ENCODE measurements at places on chromosomes 2 and 18.
A peak's percentile ranks its signal among the peaks of the same experiment; 100 is the strongest.

GRCh38 chr2:121243821-121244460, 41.1 kb downstream of the TFCP2L1 start:
- no peak for DNase-seq

DNA sequence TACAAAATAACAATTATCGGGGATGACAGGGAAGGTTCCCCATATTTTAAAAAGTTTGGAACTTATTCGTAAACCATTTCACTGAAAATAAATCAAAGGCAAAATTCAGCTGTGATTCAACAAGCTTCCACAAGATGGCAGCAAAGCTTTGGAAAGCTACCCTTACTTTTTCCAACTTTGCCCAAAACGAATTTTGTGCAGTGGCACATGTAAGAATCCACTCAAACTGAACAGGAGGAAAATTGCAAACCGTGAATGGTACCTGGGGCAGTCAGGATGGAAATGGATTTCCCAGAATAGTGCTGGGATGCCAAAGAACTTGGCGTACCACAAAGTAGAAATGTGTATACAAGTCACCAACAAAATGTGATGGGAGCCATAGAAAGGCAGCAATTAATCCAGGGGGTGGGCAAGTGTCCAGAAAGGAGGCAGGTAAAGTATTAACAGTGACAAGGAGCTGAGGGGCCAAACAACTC, 10.7 kb downstream of the RPL31 start:
- peak; percentile 19 for DNase-seq

DNA sequence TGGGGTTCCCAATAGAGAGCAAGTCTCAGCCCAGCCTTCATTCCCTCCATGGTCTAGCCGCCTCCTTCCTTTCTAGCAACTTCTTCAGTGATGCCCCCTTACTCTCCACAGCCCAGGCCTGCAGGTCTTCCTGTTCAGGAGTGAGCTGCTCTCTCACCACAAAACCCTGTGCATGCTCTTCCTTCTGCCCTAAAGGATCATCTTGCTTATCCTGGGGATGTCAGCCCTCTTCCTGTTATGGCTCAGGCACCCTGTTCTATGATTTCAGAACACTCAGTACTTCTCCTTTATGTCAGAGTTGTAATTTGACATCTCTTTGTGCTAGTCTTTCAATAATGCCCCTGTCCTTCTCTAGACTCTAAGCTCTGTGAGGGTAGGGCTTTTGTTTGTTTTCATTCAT, 19.4 kb downstream of the TMEM178A start:
- no peak for DNase-seq

GRCh38 chr2:127646487-127647241, 711 bp downstream of the GPR17 start:
- no peak for DNase-seq

DNA sequence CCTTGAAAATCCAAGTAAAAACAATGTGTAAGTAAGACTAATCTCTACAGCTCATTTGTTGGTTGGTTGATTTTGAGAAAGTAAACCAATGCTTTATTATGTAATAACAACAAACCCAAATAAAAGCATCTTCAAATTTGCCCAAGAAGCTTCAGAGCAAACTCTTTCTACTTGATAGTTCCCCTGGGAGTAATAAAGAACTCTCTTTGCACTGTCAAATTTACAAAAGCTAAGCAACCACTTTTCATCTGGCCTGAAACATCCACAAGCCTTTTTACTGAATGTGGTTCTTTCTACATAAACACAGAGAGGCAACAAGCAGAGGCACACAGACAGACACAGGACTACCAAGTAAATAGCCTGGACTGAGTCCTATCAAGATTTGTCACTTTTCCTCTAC, 28.8 kb upstream of the CACNB4 start:
- no peak for DNase-seq

GRCh38 chr2:43444989-43445645, 150.7 kb downstream of the THADA start:
- no peak for DNase-seq

DNA sequence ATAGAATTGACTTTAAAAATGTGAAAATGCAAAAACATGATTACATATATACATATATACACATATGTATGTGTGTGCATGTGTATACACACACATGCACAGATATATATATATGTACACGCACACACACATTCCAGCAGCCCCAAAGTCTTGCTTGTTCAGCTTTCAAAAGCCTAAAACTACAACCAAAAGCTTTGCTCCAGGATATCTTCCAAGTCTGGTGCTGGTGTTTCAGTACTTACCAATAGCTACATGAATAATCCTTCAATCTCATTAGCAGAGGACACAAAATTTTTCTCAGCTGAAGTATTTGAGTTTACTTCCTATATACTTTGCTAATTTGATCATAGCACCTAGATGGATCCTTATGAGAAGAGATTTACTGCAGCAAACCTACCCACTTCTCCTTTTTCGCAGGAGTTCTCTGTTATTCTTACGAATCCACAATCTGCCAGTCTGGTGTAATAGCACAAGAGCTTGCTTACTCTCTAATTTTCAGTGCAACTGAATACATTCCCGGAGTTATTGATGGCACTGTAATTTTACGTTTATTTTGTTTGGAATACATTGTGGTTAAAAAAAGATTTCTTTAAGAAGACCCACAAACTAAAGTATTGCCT, 553.3 kb downstream of the ARHGAP15 start:
- no peak for DNase-seq

- DNase-seq, result no peak
Measured at GRCh38 chr2:157905092-157905491, 29.0 kb upstream of the ACVR1 start.

- no peak for DNase-seq
Measured at GRCh38 chr2:98308068-98308467, 38.2 kb upstream of the CNGA3 start.

GRCh38 chr2:86366651-86367498, 29.4 kb upstream of the REEP1 start:
- no peak for DNase-seq

- DNase-seq, result no peak
Measured at GRCh38 chr2:14348247-14348646, 284.3 kb upstream of the LRATD1 start.

- peak; percentile 51 for DNase-seq
Measured at GRCh38 chr2:145593991-145594614, 1074.2 kb upstream of the ZEB2 start.

DNA sequence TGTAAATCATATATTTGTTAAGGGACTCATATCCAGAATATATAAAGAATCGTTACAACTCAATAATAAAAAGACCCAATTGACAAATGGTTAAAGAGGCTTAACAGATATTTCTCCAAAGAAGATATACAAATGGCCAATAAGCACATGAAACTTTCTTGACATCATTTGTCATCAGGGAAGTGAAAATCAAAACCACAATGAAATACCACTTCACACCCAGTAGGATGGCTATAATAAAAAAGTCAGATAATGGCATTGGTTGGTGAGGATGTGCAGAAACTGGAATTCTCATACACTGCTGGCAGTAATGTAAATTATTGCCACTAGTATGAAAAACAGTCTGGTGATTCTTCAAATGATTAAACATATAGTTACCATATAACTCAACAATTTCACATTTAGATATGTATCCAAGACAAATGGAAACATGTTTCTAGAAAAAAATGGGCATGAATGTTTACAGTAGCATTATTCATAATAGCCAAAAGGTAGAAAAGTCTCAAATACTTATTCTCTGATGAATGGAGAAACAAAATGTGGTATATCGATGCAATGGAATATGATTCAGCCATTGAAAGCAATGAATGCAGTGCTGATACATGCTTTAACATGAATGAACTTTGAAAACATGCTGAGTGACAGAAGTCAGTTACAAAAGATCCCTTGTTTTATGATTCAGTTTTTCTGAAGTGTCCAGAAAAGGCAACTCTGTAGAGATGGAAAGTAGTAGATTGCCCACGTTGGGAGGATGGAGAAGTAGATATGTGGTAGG, 304.6 kb upstream of the ZEB2 start:
- DNase-seq, result no peak

DNA sequence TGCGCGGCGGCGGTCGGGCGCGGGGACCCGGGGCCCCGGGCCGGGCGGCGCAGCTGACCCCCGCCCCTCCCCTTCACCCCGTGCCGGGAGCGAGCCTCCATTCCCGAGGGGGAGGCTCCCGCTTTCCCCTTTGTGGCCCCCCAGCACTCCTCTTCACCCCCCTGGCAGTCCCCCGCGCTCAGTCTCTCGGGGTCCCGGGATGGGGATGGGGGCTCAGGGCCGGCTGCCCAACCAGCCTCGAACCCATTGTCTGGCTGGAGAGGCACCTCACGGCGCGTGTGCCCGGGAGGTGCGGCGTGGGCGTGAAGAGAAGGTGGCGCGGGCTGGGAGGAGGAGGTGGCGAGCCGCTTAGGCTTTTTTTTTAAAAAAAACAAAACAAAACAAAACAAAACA, 748 bp downstream of the FMNL2 start:
- DNase-seq, result no peak

GRCh38 chr18:64444819-64445218, 295.9 kb upstream of the LINC00305 start:
- no peak for DNase-seq

GRCh38 chr2:213034585-213034984, 116.8 kb downstream of the IKZF2 start:
- no peak for DNase-seq

DNA sequence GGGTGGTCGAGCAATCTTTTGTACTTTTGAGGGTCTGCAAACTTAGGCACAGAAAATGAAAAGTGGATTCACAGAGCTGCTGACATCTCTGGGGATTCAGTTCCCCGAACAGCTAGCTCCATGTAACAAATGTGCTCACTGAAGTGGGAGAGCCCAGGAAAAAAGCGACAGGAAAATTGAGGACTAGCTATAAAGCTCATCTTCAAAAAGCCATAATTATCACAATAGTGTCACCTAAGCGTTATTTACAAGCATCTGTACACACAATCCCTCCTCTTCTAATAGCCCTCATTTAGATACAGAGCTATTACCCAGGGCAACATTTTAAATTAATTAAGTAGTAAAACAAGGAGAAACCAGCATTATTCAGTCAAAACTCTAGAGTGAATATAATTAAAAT, 36.1 kb downstream of the RNF152 start:
- no peak for DNase-seq

DNA sequence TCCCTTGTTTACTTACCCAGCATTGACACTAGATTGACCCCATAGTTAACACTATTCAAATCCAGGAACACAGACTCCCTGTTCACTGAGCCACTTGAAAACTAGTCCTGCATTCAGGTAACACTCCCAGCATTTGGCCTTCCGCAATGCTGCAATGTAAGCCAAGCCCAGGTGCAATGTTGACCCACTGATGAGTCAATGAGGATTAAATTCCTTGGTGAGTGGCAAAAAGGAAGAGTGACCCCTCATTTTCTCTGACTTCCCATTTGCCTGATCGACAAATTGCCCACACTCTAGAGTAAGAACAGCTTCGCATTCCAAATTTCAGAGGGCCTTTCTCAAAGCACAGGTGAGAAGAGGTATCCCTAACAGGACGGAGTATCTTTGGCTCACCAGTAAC, 251.9 kb downstream of the FBXO15 start:
- peak; percentile 100 for DNase-seq

GRCh38 chr2:130744287-130745117, 10.8 kb upstream of the AMER3 start:
- DNase-seq, result no peak

- no peak for DNase-seq
Measured at GRCh38 chr2:207505171-207505570, 24.6 kb upstream of the CREB1 start.

GRCh38 chr2:232865165-232865564, 4.9 kb upstream of the SNORC start:
- DNase-seq, result no peak

- no peak for DNase-seq
Measured at GRCh38 chr2:162106146-162106551, 32.1 kb upstream of the DPP4 start.

- no peak for DNase-seq
Measured at GRCh38 chr18:8283891-8284585, 325.2 kb upstream of the RAB12 start.

GRCh38 chr2:121831841-121832240, 76.4 kb downstream of the TSN start:
- DNase-seq, result no peak

- no peak for DNase-seq
Measured at GRCh38 chr18:79937103-79937860, 14.2 kb downstream of the SLC66A2 start.

- DNase-seq, result no peak
Measured at GRCh38 chr2:126874961-126875360, 23.7 kb upstream of the TEX51 start.

- DNase-seq, result no peak
Measured at GRCh38 chr2:129864719-129865118, 114.7 kb upstream of the RAB6C start.

DNA sequence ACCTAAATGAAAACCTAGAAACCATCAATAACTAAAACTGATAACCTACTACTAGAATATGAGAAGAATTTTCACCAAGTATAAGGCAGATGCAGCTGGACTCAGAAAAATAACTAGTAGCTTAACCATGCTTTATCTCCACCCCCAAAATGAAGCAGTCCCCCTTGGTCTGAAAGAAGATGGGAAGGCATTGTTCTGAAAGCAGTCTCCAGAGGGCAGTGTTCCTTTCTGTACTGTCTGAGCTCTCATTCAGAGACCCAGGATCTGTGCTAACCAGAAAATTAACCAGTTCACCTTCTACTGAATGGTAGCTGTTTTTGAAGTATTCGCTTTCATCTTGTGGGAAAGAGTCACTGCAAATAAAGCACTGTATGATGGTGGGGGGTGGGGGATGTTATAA, 273.0 kb downstream of the PDE11A start:
- DNase-seq, result no peak

- no peak for DNase-seq
Measured at GRCh38 chr18:22932885-22933205, 283 bp upstream of the RBBP8 start.

DNA sequence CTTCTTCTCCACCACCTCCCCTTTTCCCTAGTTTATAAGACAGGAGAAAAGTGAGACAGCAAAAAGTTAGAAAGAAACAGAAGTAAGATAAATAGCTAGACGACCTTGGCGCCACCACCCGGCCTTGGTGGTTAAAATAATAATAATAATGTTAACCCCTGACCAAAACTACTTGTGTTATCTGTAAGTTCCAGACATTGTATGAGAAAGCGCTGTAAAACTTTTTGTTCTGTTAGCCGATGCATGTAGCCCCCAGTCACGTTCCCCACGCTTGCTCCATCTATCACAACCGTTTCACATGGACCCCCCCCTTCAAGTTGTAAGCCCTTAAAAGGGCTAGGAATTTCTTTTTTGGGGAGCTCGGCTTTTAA, 1.5 kb upstream of the BUB1 start:
- DNase-seq, result no peak
